IPS DF 6.9 (cell line): ENCODE measurements at places on chromosomes 1 and 21.

DNA sequence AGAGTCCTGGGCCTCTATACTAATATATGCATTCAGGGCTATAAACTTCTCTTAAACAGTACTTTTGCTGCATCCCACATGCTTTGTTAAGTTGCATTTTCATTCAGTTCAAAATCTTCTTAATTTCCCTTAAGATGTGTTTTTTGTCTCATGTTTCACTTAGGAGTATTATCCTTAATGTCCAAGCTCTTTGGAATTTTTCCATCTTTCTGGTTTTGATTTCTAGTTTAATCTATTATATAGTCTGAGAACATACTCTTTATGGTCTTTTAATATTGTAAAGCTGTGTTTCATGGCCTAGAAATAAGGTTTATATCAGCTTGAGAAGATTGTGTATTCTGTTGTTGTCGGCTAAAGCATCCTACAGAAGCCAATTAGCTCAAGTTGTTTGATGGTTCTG lies 1041.8 kb downstream of the PLA2G4A start:
- DNase-seq = no peak

DNA sequence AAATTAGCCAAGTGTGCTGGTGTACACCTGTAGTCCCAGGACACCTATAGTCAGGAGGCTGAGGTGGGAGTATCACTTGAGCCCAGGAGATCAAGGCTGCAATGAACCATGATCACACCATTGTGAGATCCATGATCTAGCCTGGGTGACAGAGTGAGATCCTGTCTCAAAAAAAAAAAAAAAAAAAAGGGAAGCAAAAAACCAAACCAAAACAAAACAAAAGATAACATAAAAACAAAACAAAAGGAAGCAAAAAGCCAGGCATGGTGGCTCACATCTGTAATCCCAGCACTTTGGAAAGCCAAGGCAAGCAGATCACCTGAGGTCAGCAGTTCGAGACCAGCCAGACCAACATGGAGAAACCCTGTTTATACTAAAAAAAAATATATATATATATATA lies 9.4 kb upstream of the AKR1A1 start:
- no peak for DNase-seq

GRCh38 chr1:18734461-18735223 lies 104.0 kb downstream of the PAX7 start:
- DNase-seq = no peak

DNA sequence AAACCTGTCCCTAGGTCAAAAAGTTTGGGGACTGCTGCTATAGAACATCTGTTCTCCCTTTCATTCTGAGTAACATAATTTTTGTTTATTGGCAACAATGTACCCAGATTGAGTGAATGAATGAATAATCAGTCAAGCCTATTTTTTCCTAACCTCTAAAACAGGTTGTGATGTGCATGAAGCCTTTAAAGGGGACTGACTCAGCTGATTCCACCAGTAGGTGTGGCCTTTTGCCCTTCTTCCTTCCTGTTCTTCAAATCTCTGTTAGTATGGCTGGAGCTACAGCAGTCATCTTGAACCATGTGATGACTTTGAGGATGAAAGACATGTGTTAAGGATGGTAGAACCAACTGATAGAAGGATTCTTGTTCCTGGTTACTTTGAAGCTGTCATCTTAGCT lies 476.1 kb downstream of the NUF2 start:
- no peak for DNase-seq

GRCh38 chr1:203098445-203098844 lies 12.6 kb upstream of the MYOG start:
- DNase-seq = no peak

GRCh38 chr21:44756423-44757185 lies 45.0 kb downstream of the UBE2G2 start:
- no peak for DNase-seq
